ENCODE measurements at places on chromosomes 1 and 21.

DNA sequence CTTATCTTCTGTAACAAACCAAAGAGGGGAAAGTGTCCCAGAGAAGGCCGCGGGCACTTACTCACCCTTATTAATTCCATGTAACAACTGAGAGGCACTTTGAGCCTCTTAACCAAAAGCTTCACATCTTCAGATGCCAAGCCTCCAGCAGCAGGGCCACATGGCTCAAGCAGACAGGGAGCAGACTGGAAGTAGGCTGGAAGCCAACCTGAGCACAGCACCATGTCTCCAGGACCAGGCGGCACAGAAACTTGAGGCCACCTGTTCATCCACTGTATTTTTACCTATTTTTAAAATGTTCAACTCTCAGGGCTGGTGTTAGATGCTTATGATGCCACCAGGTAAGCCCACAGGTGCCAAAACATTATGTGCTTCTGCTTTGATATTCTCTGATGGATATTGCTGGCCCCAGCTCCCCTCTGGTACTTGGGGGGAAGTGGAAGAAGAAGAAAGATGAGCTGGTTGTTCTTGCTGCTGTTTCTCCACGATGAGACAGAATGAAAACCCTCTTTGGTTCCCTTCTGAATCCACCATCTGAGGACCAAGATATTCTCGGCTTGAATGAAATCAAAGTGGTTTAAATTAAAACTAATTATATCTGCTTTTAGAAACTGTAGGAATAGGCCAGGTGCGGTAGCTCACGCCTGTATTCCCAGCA, 30.6 kb upstream of the SDE2 start:
- DNase-seq, result no peak

GRCh38 chr1:109048335-109048734, 6.4 kb upstream of the WDR47 start:
- DNase-seq, result no peak

DNA sequence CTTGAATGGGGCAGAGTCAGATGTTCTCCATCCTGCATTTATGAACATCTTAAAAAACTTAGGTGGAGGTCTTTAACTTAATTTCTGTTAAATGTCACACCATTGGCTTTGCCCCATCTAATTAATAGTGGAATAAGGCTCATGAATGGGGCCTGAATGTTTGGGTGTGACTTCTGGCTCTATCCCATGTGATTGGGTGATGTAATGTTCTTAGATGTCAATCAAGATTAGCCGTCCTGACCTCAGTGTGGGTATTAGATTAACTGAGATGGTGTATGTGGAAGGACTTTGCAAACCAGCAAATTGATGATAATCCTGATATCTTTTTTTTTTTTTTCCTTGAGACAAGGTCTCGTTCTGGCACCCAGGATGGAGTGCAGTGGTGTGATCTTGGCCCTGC, 38.1 kb downstream of the C1orf21 start:
- no peak for DNase-seq

DNA sequence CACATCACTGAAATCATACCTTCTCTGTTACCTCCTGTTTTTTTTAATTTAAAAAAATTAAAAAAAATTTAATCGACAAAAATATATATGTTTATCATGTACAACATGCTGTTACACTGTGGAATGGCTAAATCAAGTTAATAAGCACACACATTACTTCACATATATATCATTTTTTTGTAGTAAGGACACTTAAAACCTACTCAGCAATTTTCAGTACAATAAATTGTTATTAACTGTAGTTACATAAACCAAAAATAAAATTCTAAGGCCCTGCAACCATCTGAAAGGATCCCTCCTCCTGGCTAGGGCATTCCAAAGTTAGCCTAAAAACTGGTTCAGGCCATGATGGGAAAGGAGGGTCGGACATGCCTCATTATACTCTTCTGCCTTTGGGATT, 23.6 kb upstream of the COQ8A start:
- DNase-seq, result no peak

DNA sequence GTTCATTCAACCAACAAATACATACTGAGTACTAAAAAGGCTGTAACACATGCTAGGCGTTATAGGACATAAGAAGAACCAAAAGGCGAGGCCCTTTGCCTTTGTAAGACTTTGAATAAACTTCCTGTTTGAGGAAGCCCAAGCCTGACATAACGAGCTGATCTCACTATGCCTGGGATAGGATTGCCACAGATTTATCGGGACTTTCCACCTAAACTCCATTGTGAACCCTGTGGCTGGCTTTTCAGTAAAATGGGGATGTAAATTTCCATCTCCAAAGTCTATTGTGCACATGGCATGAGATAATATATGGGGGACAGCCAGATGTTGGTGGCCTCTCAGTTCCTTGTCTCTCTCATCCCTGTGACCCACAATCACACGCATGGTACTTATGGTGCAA, 41.9 kb downstream of the LMO4 start:
- no peak for DNase-seq

GRCh38 chr1:192887426-192887825, 78.6 kb downstream of the RGS2 start:
- DNase-seq, result no peak

- DNase-seq, result no peak
Observed at GRCh38 chr21:27060190-27060589, 93.3 kb upstream of the ADAMTS5 start.

- no peak for DNase-seq
Observed at GRCh38 chr21:36217743-36218142, 61.1 kb downstream of the DOP1B start.

DNA sequence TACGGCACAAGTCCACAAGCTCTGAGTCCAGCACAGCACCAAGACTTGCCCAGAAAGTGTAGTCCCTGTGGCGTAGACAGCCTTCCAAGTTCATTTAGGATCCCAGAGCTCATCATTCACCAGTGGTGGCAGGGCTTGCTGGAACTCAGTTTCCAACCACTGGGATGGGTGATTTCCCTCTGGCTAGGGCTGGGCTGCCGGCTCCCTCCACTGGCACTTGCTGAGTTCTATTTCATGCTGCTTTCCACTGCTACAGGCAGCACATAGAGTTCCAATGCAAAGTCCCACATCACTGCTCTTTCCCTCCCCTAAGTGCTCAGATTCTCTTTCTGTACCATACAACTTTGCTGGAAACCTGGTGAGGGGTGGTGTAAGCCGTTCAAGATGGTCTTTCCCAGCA, 510.3 kb upstream of the TMPRSS15 start:
- DNase-seq, result no peak

DNA sequence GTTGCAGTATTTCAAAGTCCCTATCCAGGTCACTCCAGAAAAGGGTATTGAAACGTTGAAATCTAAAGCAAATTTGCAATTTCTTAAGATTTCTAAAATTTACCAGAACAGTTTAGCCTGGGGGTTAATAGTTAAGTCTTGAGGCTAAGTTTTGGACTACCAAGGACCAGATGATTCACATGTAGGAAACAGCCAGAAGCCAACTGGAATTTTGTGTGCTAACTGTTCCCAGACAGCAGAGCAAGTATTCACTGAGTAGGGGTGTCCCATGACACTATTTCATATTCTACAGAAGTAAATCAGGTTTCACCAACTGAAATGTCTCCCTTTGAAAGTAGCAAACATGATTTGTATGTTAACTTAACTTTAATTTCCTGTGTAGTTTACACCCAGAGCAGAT, 11.5 kb upstream of the C1orf105 start:
- DNase-seq, result no peak

DNA sequence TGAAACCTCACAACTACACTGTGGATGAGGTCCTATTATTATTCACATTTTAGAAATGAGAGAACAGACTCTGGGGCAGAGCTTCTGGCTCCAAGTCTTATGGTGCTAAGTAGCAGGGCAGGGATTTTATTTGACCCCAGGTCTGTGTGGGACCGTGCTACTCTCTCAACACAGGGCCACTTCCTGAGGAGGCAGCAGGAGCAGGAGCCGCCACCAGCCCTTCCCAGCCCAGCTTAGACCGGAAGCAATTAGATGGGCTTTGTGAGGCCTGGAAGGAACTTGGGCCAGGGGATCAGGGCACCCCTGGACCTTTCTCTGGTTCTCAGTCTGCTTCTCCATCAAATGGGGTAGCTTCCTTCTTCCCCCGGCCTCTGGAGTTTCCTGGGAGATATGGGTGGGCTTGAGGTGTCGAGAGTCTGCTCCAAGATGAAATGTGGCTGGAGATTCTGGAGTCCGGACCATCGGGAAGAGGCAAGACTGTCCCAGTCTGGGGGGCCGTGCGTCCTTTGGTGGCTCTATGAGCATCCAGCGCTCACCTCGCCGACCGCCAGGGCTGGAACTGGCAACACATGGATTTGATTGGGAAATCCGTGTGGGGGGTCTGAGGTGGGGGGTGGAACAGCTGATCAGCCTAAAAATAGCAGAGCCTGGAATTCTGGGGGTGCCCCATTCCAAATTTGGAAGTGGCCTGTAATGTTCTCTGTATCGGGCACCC, 136.8 kb downstream of the FOXD2 start:
- no peak for DNase-seq

All from activated CD4-positive, alpha-beta T cell treated with anti-CD3 and anti-CD28 coated beads, Interleukin-10, Interleukin-2, amounts not matched to agents 100 ng/mL and 50 ng/mL, durations not matched to agents 16 hours and 8 hours (primary cell).